ENCODE measurements at places on chromosomes 4 and X.

DNA sequence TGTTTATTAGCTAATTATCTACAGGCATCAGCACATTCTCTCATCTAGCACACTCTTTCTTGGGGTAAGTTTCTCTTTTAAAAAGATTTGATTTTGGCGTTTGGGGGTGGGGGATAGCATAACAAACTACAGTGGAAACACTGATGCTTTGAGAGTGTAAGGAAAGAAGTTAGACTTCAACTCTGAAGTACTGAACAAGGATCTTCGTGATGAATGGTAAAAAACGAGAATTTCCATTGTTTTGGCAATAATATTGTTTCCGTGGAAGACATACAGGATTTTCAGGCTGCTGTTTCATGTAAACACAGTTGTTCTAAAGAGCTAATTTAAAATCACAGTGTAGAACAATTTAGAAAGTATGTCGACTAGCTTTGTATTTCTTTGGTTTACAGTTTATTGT lies 451 bp downstream of the LPAR4 start:
- no peak for DNase-seq

DNA sequence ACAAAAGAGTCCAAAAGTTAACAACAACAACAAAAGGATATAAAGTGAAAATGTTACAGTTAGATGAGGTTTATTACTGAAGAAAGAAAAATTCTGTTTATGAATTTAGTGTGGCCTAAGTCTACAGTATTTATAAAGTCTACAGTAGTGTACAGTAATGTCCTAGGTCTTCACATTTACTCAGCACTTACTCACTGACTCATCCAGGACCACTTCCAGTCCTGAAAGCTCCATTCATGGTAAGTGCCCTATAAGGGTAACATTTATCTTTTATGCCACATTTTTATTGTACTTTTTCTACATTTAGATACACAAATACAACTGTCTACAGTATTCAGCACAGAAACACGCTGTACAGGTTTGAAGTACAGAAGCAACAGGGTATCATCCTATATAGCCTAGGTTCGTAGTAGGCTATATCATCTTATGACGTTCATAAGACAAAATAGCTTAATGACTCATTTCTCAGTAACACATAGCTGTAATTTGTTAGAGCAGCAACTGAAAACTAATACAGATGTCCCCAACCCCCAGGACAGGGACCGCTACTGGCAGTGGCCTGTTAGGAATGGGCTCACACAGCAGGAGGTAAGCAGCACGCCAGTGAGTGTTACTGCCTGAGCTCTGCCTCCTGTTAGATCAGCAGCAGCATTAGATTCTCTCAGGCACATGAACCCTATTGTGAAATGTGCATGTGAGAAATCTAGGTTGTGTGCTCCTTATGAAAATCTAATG lies 61.3 kb downstream of the CENPC start:
- DNase-seq, result no peak

GRCh38 chrX:152899111-152899873 lies 1.4 kb downstream of the ZNF185 start:
- DNase-seq, result no peak

GRCh38 chr4:24260923-24261564 lies 323.3 kb downstream of the DHX15 start:
- DNase-seq, result no peak

DNA sequence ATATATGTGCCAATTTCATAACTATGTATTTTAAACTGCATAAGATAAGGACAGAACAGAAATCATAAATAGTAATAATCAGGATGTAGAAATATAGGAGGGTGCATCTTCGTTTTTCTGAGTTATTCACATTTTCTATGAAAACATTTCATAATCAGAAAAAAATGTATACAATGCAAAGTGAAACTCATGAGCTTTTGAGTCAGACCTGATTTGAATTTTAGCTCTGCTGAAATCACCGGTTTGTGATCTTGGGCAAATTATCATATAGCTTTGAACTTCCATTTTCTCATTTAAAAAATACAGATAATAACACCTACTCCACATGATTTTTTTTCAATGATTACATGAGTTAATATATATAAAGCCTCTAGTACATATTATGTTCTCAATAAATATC lies 106.9 kb downstream of the KDR start:
- no peak for DNase-seq

- no peak for DNase-seq
These were observed 296.2 kb upstream of the AMOT start for GRCh38 chrX:113136836-113137235.

DNA sequence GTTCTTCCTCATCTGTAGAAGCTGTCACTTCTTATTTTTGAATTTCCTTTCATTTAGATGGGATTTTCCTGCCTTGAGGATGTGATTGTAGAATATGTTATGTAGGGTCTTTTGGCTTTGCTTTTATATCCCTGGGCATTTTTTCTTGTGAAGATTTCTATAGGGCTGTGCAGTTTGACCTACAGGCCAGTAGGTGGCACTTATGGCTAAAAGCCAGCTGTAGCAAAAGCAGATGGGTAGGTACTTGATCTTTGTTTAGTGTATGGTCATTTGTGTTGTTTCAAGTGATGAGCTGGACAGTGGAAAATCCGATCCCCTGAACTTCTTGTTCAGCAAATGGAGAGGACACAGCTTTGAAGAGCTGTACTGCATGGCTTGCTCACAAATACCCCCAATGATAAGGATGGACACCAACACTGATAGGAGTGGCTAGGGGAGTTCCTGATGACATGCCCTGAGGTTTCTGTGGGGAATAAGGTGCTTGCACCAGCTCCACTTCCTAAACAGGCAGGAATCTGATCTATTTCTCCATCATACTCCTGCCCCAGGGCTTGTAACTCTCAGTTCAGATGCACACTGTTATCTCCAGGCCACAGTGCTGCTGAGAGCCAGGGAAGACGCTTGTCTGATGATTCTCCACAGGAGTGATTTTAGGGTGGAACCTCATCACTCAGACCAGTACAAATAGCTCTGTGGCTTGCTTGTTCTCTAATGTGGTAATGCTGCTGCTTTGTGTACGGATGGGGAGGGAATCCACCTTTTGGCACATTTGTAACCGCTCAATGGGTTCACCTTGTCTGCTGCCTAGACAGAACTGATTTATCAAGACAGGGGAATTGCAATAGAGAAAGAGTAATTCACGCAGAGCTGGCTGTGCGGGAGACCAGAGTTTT lies 417.1 kb upstream of the MAGEB16 start:
- peak; percentile 2 for DNase-seq

- DNase-seq, result no peak
These were observed 242.4 kb upstream of the TLL1 start for GRCh38 chr4:165630671-165631070.

GRCh38 chrX:41912923-41913322 lies 10.4 kb downstream of the CASK start:
- DNase-seq, result no peak

GRCh38 chrX:109911046-109911445 lies 91.9 kb upstream of the TMEM164 start:
- peak; percentile 9 for DNase-seq

DNA sequence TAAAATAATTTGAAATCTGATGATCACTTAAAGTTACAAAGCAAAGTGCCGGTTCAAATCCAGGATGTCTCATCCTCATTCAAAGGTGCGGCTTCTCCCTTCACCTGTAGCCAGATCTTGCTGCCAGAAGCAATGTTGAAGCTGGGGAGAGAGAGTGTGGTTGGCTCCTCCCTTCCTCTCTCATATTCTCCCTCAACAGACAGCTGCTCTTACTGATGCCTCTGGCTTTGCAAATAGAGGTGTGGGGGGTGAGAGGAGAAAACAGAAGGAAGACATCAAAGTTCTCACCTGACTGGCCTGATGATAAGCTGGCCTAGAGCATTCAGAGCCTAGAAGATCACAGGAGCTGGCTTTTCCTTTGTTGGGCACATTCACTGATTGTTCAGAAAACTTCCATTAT lies 28.3 kb upstream of the BTC start:
- DNase-seq, result no peak

GRCh38 chrX:55342533-55343501 lies 78.1 kb upstream of the PAGE3 start:
- DNase-seq, result peak; percentile 6

DNA sequence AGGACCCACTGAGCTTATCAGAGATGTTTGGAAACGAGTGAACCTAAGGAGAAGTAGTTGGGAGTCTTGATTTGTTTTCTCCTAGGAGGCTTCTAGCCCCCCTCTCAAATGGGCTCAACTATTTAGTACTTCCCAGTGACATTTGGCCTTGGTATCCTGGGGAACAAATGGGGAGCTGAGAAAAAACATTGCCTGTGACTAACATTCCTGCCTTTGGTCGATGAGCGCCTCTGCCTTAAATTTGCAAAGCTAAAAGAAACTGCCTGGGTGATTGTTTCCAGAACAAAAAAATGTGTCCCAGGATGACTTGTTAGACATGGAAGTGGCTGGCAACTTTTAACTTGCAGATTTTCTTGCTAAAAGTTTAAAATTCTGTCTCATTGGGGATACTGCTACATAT lies 58.8 kb upstream of the IGFBP7 start:
- no peak for DNase-seq

- DNase-seq, result no peak
These were observed 42.5 kb upstream of the MAP9 start for GRCh38 chr4:155419266-155419665.

GRCh38 chrX:10781847-10782530 lies 161.6 kb upstream of the MID1 start:
- no peak for DNase-seq

- DNase-seq, result no peak
These were observed 45.2 kb downstream of the FAM53A start for GRCh38 chr4:1638873-1639272.

DNA sequence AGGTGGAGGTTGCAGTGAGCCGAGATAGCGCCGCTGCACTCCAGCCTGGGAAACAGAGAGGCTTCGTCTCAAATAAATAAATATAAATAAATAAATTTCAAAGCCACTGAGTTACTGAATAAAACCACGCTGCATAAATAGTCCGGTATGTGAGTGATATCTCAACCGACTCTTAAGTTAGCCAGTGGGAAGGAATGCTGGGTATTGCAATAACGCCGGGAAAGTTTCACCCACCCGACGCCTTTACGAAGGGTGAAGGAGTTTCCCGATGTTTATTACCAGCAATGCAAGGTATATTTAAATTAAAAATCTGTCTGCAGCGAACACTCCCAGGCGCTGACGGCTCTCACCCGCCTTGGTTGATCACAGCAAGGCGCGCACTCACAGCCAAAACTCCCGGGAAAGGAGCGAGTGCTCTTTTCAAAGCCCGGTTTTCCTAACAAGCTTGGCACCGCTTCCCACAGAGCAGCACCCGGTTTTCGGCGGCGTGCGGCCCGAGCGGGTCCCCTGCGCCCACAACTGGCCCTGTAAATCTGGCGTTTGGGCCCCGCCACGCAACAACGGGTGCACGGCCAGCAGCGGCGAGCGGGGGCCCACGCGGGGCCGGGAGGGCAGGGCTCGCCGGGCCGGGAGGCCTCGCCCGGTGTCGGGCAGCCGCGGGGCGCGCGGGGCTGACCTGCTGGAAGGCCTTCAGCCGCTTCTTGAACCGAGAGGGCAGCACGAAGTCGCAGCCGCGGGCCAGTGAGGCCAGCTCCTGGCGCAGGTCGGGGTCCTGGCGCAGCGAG lies 13.7 kb downstream of the PPP2R3B start:
- no peak for DNase-seq

DNA sequence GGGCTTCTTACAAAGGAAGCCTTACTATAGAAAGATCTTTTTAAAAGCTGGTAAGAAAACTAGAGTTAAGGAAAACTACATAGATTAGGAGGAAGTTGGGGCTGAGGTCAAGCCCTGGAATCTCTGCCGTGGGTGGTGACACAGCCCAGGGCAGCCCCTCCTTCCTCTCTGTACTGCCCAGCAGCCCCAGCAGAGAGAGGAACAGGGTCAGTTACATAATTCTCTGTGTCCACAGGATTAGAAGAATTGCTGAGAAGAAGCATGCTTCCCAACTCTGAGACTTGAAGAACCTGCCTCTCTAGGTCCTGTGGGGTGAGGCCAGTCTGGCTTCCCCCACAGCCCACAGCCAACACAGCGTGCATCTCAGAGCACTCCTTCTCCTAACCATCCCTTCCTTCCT lies 9.2 kb upstream of the ABLIM2 start:
- DNase-seq, result peak; percentile 93

- no peak for DNase-seq
These were observed 25.2 kb downstream of the FOXR2 start for GRCh38 chrX:55648434-55648833.

GRCh38 chr4:8170341-8170740 lies 11.7 kb upstream of the ABLIM2 start:
- DNase-seq, result no peak

DNA sequence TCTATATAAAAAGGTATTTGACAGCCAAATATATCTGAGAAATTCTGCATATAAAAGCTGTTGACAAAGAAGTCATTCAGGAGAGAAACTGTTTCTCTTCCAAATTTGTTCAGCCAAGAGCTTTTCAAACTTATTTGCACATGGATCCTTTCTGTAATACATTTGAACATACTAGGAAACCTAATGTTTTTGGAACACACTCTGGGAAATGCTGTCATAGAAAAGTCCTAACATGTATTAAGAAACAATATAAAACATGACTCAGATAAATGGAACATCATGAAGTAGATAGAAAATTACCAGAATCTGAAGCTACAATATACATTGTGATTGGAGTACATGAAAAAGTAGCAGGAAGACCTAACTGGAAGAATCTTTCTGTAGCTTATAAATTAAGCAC lies 781.5 kb upstream of the EPHA5 start:
- DNase-seq, result no peak

- no peak for DNase-seq
These were observed 46.2 kb downstream of the SEL1L3 start for GRCh38 chr4:25816591-25817058.

DNA sequence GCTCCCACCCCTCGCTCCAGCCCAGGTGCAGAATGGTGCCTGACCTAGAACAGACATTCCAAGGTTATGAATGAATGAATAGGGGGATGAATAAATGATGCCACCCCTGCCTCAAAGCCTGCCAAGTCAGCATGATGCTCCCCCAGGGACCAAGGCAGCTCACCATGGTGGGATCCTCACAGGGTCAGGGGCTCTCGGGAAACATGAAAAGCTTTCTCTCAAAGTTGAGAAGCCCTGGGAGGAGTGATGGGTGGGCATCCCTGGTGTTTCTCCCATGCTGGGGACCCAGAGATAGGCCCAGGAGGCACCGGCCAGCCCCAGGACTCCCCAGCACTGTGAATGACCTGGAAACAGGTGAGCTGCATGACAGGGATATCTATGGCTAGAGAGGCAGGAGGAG lies 58.9 kb downstream of the HTRA3 start:
- DNase-seq, result no peak

DNA sequence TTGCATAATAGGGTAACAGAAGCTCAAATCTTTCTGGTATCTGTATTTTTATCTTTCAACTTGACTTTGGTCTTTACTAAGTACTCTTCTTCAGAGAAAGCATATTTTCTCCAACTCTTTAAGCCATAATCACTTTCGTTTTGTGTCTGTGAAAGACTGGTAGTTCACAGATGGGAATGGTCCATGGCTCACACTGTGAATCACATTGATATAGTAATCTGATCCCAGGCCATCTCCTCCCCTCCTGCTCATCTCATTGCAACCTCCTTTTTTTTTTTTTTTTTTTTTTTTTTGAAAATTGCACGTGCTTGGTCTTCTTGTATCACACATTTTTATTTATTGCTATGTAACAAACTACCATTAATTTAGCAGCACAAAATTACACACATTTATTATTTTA lies 694.5 kb upstream of the SLIT2 start:
- DNase-seq, result no peak

- no peak for DNase-seq
These were observed 5.9 kb upstream of the ARMCX5 start for GRCh38 chrX:102593367-102593766.

GRCh38 chr4:93313197-93313596 lies 515.4 kb upstream of the ATOH1 start:
- DNase-seq, result no peak

GRCh38 chr4:137519406-137519805 lies 12.9 kb downstream of the PCDH18 start:
- no peak for DNase-seq

- no peak for DNase-seq
These were observed 26.3 kb downstream of the TBCK start for GRCh38 chr4:106289737-106290136.

Measured in inflammatory macrophage (primary cell).